ENCODE measurements at places on chromosomes 1 and 21.

GRCh38 chr1:30837653-30838052 is 70.9 kb downstream of the SDC3 start:
- DNase-seq: no peak

GRCh38 chr21:45387506-45387905 is 17.5 kb upstream of the COL18A1 start:
- no peak for DNase-seq

GRCh38 chr1:80776266-80776665 is 1024.5 kb upstream of the ADGRL2 start:
- DNase-seq: no peak

- DNase-seq: no peak
Measured at GRCh38 chr21:39518055-39518846, 66.5 kb downstream of the SH3BGR start.

GRCh38 chr1:229195246-229195645 is 75.7 kb upstream of the RAB4A start:
- no peak for DNase-seq

- DNase-seq: no peak
Measured at GRCh38 chr1:40153073-40153770, 8.0 kb upstream of the RLF start.

DNA sequence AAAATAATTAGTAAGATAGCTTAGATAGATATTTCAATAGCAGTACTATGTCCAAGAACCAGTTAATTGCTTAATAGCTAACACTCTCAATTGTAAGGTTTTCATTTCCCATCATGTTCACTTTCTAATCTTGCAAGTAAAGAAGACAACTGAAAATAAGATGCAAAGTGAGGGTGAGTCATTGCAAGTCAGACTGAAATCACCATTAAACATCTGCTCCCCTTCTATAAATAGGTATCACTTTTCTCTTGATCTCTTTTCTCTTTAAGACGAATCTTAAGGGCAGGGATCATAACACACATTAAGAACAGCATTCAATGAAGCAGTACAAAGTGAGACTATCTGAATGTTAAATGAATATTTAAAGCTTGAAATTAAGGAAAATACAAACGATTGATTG is 40.4 kb downstream of the UBR4 start:
- DNase-seq: no peak

DNA sequence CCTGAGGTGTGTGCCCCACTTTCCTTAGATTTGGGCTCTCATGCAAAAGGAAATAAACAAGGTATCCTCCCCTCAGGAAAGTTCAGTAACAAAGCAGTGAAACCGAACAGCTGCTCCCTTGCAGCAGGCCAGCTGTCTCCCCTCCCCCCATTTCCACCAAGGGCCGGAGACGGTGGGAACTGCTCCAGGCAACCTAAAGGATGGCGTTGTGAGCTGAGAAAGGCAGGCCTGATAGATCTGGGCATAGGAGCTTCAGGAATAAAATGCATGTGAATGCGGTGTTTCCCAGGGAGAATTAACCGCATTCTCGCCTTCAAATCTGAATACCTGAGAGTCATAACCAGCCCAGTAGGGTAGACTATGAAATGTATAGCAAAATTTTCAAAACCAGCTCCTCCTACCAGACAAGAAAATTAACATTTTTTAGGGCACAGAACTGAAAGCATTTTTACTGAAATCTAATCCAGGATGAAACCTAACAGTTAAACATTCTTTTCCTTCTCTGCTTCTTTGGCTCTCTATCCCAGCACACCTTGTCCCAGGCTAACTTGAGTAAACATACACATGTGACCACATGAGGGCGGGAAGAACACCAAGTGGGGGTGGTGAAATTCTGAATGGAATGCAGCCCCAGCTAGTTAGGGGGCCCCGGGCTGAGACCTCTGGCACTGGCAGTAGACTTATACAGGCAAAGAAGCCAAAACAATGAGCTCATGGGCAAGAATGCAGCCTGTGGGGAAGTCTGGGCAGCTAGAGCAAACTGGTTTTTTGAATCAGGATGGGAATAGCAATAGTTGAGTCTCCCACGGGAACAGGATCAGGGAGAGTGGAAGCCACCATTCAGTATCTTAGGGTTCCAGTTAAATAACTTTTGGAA is 11.5 kb downstream of the MCL1 start:
- DNase-seq: no peak

DNA sequence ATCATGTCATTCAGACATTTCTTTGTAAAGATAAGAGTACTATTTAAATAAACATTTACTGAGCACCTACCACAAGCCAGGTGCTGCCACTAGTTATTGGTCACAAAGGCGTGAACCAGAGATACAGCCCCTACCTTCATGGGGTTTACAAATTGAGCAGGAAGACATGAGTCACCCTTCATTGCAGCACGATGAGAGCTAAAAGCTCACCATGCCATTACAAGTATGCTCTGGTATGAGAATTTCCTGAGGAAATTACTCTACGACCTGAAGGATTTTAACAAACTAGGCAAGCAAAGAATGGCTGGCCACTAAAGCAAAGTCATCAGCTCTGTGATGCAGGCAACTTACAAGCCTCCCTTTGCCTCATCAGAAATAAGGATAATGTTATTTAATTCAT is 346.8 kb downstream of the BRINP2 start:
- DNase-seq: no peak

- DNase-seq: no peak
Measured at GRCh38 chr1:162666006-162666645, 33.9 kb downstream of the DDR2 start.

DNA sequence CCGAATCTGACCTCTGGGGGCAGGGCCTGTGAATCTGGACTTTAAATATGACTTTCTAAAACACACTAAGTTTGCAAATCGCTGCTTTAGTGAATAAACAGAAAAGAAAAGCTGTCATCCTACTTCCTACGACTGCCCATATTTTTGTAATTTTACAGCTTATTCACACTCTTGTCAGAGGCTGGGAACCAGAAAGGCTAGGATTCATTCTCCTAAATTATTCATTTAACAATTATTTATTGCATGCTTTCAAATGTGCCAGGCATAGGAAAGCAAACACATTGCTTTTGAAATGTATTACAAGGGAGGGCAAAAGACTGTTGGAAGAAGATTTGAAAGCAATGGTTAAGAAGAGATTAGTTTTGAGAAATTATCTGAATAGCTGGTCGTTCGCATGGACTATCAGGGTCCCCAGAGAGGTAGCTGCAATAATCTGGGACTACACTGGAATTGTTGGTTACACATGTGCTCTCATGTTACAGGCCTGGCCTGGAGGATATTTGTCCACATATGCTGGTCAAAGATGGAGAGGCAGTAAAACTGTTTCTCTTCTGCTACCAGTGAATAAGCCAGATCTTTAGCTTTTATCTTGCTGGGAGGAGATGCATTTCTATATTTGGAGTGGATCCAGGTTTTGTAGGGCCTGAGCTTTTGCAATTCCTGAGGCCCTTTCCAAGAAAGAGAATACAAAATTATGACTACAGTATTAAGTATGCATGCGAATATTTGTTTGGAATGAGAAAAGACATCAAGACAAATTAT is 29.6 kb upstream of the SFPQ start:
- no peak for DNase-seq

GRCh38 chr1:9455487-9456234 is 83.6 kb upstream of the SLC25A33 start:
- DNase-seq: peak; percentile 44

- no peak for DNase-seq
Measured at GRCh38 chr1:15410884-15411245, 1.2 kb downstream of the EFHD2 start.

- no peak for DNase-seq
Measured at GRCh38 chr21:35738347-35738961, 321.9 kb downstream of the SETD4 start.

DNA sequence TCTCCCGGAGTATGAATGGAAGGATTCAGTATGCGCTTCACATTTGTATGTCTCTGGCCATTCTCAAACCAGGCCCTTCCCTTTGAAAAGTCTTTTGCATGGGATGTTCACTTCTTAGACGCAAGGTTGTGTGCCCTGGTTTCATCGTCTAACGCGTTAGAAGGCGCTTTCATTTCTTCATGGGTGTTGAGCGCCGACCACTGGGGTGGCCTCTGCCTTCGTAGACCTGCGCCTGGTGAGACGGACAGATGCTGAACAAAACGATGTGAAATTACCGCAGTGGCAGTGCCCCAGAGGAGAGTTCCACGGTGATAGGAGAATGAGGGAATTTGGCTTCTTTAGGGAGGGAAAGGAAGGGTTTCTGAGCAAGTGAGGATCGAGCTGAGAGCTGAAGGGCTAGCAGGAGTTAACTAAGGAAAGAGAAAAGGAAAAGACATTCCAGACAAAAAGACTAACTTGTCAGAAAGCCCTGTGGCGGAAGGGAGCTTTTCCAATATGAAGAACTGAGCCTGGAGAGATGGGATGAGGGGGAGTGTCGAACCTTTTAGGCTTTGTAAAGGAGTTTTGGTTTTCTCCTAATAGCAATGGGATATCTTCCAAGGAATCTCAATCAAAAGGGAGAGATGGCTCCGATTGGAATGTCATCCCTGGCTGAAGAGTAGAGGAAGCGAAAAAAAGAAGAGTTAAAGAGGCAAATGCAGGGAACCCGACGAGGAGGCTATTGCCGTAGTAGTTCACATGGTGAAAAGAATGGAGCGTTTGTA is 951 bp downstream of the GGPS1 start:
- DNase-seq: peak; percentile 36

GRCh38 chr1:236455243-236455642 is 61.2 kb downstream of the EDARADD start:
- DNase-seq: no peak

DNA sequence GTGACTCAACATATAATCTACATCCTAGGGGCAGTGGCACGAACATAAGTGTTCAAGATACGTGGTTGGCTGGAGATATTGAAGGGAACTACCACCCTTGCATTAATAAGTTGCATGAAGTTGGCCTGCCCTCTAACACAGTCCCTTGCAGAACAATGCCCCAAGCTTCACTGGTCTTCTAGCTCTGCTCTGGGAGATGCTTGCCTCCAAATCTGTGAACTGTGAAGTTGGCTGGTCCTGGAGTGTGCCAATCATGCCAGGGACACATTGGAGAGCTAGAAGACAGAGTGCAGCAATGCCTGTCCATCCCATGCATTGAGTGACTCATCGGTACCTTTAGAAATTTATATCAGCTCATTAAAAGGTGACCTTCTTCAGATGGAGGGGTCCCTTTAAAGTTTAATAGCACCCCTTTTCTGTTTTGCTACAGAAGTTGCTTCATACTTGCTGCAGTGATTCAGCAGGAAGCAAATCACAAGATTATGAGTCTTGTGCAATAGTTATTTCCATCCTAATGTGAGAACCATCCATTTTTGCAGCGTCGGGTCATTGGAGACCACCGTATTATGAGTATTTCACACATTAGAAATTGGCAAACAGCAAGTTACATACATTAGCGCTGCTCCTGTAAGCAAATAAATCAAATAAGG is 55.2 kb upstream of the KAZN start:
- no peak for DNase-seq

DNA sequence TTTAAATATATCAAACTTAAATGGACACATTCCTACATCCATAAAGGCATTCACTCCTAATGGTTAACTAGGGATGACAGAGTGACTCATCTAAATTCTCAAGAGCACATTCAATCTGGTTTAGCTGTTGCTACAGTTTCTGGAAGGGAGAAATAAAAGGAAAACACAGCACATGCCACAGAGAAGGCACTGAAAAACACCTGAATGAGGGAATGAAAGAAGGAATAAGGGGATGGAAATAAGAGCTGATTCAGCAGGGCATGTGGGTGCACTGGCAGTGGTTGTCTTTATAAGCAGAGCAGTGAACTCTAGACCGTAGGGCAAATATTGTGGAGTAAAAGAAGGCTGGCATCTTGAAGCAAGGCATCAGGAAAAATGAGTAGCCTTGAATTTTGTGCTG is 79.3 kb downstream of the LHX4 start:
- no peak for DNase-seq

DNA sequence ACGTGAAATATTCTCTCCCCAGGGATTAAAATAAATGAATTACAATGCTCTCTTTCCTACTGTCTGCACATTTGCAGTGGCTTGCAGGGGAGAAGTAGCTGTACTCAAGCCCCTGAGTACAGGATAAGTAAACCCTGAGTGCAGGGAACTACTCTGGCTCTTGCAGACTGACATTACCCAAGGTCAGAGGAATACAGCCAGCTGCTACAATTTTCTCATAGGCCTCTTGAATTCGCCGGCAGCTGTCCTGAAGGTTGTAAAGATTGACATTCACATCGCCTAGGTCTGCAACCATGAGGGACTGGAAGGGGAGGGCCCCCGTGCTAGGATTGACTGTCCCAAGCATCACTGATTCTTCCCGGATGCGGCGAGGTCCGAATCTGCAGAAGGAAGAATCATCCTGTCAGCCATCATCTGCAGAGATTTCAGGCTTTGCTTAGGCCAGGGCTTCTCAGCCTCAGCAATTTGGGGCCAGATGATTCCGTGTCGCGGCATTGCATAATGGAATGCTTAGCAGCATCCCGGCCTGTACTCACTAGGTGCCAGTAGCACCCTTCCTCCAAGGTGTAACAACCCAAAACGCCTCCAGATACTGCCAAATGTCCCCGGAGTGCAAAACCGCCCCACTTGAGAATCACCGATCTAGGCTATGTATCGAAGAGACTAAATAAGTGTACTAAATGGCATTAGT is 1.7 kb downstream of the AGMAT start:
- no peak for DNase-seq

GRCh38 chr1:222995620-222996309 is 147.3 kb downstream of the TLR5 start:
- DNase-seq: no peak

DNA sequence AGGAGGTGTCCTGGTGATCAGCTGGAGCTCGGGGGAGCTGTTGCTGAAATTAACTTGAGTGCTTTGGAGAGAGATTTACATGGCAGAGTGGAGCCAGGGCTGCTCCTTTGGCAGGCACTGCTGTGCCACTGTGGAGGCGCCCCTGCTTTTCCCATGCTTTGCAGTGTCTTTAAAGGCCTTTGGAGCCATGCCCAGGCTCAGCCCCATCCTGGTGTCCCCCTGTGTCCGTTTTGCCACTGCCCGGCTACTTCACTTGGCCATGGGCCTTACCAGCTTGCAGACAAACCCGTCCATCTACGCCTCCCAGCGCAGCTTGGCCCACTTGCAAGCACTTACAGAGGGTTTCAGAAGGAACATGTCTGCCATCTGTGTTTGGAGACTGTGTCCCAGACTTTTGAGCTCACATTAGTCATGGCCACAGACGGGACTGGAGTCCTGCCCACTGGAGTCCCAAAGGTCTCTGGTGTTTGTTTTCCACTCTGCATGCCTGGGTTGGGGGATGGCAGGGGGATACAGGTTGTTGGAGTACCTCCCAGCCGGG is 18.2 kb upstream of the LAMTOR5 start:
- DNase-seq: no peak

Data from activated T-helper 9 cell treated with anti-CD3 and anti-CD28 coated beads, Interleukin-2, amount 50 U/mL, for 16 hours (primary cell).